ENCODE measurements at places on chromosomes 3 and 15.

DNA sequence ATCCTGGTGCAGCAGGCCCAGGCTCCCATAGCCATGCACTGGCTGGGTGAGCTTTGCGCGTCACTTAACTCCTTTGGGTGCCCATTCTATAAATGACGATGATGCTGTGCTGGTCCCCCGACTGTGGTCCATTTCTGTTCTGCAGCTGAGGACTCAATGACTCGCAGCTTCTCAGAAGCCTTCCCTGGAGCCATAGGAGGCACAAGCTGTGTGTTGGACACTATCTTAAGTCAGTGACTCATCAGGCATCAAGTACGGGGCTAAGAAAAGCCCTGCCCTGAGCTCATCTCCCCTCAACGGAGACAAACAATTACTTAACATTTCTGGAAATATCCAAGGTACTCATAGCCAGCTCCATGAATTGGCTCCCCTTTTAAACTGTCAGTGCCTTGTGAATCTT, 13.8 kb upstream of the MUSTN1 start:
- DNase-seq = peak; percentile 36

DNA sequence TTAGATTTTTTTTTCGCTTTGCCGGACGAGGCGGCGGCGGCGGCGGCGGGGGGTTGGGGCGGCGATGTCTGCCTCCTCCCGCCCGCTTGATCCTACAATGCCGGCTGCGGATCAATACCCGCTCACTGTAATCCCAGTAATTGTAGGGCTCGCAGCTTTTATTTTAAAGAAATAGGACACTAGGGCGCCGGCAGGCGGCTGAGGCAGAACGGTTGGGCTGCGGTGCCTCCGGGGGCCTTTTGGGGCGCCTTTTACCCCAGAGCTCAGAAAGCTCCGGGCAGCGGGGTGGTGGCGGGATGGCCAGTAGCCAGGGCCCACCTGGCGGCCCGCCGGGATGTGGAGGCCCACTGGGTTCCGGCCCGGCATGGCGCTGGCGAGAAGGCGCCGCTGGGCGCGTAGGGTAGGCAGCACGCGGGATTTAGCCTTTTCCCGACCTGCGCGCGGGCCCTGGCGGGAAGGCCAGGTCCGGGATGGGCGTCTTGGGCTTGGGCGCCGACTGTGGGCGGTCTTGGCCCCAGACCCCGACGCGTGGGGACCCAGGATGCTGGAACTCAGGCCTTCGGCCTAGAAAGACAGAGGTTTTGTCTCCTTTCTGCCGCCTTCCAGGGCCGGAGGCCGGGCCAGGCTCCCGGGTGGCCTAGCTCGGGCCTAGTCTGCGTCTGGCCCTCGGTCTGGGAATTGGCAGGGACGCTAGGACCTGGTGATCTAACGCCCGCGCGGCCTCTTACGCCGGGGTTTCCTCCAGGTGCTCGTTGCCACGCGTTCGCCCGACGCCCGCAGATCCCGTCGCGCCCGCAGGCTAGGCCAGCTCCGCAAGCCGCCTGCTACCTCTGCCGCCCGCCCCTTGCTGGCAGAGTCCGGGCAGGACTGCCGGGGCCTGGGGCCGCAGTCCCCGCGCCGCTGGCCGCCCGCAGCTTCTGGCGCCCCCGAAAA, 15.5 kb upstream of the ONECUT1 start:
- no peak for DNase-seq

- DNase-seq = no peak
These were observed 122.4 kb downstream of the XXYLT1 start for GRCh38 chr3:195148549-195148948.

DNA sequence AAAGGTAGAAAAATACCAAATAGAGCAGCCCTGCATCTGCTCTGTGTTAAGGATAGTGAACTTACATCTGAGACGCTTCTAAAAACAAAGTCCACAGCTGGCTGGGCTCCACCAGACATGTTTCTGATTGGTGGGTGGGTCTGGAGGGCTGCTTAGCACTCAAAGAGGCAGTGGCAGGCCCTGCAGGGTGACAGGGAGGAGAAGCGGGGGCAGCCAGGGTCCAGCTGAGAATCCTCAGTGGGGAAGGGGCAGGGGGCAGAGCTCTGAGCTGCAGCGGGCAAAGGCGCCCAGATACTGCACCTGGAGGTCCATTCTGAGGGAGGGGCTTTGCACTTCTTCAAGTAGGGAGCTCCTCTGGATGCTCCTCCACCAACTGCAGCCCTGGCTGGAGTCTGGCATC, 28.1 kb downstream of the PRR23E start:
- no peak for DNase-seq

DNA sequence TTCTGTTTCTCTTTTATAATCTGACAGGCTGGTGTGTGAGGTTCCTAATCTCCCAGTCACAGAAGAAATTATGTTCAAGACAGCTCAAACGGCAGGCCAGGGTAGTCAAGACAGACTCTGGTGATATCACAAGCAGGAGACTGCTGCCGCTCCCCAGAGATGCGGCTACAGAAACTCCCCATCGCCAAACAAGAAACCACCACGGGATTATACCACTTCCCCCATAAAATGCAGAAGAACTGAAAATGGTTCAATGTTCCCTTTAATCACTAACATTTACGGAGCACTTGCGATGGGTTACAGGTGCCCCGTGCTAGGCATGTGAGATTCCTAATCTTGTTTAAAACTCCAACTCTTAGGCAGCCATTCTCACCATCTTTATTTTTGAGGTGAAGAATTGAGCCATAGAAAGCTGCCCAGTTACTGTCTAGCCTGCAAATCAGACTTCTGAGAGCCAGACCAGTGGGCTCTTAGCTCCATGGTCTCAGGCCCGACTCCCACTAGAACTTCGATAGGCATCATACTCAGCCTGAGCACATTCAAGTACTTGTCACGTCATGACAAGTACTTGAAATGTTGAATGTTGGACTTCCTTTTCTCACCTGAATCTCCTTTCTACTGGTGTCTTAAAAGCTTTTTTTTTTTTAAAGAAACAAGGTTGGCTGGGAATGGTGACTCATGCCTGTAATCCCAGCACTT, 58.4 kb downstream of the TBC1D2B start:
- no peak for DNase-seq

DNA sequence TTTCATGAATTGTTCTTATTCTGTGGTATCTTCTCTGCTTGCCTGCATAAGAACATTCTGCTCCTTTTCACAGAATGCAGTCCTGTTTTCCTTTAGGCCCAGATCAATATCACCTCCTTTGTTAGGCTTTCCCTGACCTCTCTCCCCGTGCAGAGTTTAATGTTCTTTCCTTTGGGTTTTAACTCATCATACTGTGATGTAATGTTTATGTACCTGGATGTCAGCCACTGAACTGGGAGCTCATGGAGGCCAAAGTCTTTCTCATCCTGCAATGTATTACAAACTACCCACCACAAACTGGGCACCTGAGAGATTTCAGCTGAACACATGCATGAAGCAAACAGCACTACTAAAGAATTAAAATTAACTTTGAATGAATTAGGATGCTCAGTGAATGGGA, 192.8 kb upstream of the RORA start:
- DNase-seq = no peak

GRCh38 chr3:187464682-187465081, 96.5 kb downstream of the RTP4 start:
- DNase-seq = no peak

DNA sequence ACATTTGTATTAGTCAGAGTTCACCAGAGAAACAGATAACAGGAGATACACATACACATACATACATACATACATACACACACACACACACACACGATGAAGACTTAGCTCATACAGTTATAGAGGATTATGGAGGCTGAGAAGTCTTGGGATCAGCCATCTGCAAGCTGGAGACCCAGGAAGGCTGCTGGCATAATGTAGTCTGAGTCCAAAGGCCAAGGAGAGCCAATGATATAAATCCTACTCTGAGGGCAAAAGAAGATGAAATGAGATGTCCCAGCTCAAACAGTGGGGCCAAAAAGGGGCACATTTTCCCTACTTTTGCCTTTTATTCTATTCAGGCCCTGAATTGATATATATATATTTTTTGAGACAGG, 6.4 kb upstream of the TTC14 start:
- no peak for DNase-seq

GRCh38 chr15:63881431-63881830, 47.7 kb upstream of the HERC1 start:
- no peak for DNase-seq

All from HS-5 (cell line).